ENCODE measurements at places on chromosomes 1 and 21.

DNA sequence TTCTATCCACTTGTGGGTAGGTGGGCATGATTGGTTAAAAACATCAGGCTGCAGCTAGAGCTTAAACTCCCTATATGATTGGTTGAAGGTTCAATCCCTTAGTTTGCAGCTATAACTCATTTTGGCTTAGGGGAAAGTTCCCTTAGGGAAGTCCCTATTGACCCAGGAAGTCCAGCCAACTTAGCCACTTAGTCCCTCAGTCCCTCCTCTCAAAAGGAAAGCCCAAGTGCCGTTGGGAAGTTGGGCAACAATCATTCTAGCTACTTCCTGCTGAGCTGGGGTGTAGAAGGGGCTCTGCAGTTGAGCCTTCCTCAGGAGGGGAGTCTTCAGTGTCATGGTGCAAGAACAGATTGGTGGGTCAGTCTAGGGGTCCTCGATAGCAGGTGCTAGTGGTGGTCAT is 12.2 kb downstream of the MSTO1 start:
- no peak for DNase-seq

- DNase-seq: no peak
These were observed 27.4 kb downstream of the CACHD1 start for GRCh38 chr1:64497088-64497883.

DNA sequence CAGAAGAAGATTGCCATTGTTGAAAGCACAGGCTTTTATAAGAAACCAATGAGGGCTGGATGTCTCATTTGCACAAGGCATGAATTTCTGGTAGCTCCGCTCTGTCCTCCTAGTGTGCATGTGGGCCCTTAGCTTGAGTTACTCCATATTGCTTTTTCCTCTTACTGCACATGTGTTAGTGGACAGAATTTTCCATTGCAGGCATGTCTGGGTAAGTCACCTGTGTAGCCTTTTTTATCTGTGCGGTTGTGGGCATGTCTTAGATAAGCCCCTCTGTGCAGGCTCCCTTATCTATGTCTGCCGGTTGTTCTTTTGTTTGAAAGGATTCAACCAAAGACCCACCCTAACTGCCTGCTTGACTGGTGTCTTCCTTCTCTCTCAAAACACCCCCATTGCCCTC is 7.2 kb upstream of the CLCA1 start:
- DNase-seq: no peak

GRCh38 chr1:185419718-185420117 is 102.7 kb upstream of the IVNS1ABP start:
- DNase-seq: no peak

- no peak for DNase-seq
These were observed 43.9 kb upstream of the LYST start for GRCh38 chr1:235910357-235911299.

DNA sequence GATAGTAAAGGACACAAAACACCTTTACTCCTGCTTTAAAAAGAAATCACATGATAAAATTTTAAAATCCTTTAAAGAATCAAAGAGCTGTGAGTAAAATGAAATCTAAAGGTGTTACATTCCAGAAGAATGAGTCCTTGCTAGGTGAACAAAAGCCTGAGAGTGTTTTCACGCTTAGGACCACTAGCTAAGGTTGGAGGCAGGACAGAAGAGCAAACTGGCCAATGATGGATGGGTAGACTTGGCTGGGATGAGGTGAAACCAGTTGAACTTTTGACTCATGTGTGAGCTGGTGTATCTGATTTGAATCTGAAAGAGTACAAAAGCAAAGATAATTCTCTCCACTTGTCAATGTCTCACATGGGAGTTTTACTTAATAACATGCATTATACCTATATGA is 35.1 kb downstream of the CATSPERE start:
- DNase-seq: no peak

- no peak for DNase-seq
These were observed 78.2 kb downstream of the NFIA start for GRCh38 chr1:61160526-61160925.

DNA sequence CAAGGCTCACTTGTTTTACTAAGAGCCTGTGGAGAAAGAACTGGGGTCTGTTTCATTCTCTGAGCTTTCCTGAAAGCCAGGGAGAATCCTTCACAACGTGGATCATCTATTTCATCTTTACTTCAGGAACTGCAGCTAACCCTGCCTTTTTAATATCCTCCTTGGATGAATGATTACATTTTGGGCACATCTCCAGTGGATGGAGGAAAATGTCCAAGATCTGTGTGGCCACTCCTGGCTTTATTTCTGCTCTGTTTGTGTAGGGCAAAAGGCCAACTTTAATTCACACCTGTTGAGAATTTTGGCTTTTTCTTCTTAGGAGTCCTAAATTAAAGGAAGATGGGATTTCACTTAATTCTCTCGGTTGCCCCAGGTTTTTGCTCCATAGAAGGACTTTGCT is 69.5 kb upstream of the CACNA1E start:
- no peak for DNase-seq

DNA sequence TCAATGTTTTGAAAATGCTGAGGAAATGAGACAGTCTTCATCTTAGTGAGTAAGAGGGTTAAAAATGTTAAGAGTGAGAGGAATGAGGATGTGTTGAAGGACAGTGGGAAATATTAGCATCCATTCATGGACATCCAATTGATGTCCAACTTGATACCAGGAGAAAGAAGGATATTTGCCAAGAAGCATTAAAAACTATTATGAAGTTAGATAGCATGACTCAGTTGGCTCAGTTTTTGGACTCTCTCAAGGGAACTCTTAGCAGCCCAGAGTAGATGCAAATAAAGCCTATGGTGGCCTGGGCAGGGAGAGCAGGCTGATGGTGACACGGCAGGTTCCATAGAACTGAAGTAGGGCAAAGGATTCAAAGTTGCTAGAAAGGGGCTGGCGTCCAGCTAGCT is 171.0 kb downstream of the ZZZ3 start:
- DNase-seq: no peak

GRCh38 chr1:35924838-35925237 is 6.1 kb upstream of the AGO3 start:
- no peak for DNase-seq

- no peak for DNase-seq
These were observed 34.4 kb downstream of the WNT4 start for GRCh38 chr1:22108339-22109105.

DNA sequence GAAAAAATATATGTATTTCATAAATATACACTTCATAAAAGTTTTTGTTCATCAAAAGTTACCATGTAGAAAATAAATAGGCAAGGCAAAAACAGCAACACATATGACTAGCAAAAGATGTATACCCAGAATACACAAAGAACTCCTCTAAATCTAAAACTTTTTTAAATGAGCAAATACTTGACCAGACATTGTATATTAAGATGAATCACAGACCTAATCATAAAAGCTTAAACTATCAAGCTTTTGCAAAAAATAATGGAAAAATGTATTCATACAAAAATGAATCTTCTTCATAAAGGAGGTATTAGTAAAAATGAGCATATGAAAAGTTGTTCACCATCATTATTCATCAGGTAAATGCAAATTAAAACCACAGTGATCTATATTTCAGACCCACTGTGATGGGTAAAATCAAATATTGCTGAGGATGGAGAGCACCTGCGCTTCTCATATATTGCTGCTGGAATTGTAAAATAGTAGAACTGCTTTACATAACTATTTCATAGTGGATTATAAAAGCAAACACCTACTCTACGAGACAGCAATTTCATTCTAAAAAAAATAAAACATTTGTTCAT is 78.3 kb upstream of the RGS1 start:
- DNase-seq: no peak

DNA sequence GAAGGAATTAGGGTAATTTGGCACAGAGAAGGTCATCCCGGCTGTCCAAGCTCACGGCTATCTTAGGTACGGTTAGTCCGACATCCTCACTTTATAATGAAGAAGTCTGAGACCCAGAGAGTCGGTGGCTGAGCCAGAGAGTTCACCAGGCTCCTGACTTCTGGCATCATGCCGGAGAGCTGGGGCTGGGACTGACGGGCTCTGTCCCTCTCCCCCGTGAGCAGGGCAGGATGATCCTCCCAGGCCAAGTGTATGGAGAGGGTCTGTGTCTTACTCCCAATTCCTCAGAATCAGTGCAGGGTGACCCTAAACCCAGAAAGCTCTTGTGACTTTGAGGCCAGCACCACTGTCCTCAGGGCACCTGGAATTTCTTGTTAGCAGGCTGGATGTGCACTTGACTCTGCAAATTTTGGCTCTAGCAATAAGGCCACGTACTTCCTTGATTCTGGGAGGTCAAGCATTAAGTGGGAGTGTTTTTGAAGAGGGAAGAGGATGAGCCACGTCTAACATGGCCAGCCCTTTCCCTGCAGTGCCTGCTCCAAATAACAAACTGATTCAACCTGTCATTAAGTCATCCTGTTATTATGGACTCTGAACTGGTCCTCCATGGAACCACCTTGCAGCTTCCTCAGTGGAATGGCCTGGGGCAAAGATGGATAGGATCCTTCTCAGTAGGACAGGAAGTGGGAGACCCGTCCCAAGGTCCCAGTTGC is 20.8 kb upstream of the BTG2 start:
- DNase-seq: no peak

DNA sequence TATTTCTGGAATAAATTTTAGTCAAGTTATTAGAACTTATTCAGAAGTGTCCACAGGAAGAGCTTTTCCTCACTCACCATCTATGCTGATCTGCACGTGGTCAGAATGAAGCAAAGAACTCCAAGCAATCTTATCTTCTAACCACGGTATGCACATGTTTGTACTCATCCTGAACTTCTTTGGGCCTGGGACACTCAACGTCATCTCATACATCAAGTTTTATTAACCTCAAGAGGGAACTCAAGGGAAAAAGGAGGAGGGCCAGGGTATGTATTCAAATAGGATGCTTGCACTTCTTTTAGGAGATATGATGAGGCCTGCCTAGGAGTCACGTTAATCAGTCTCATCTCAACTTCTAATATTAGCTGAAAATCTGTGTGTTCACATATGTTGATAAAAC is 142.5 kb downstream of the C1orf94 start:
- DNase-seq: no peak

GRCh38 chr21:40766381-40766780 is 80.6 kb downstream of the DSCAM start:
- no peak for DNase-seq

DNA sequence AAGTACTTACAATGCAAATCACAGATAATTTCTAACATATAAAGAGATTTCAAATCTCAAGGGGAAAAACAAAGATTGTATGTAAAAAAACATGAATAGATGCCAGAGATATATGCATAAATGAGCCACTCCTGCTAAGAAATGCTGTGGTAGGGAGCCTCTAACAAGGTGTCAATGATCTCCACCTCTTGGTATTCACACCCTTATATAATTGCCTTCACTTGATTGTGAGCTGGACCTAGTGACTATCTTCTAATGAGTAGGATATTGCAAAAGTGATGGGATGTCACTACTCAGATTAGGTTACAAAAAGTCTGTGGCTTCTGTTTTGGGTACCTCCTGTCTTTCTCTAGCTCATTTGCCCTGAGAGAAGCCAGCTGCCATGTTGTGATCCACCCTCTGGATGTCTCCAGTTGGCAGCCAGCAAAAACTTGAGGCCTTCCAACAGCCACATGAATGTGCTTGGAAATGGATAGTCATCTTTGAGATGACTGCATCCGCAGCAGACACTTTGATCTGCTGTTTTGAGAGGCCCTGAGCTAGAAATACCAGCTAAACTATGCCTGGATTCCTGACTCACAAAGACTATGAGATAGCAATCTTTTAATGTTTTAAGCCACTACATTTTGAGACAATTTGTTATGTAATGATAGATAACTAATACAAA is 196.1 kb upstream of the FGGY start:
- no peak for DNase-seq

- DNase-seq: no peak
These were observed 254.4 kb downstream of the AKT3 start for GRCh38 chr1:243595527-243596210.

- DNase-seq: no peak
These were observed 85.7 kb downstream of the TAS1R2 start for GRCh38 chr1:18773753-18774152.

- DNase-seq: no peak
These were observed 15.7 kb downstream of the EPHX1 start for GRCh38 chr1:225825607-225826007.

DNA sequence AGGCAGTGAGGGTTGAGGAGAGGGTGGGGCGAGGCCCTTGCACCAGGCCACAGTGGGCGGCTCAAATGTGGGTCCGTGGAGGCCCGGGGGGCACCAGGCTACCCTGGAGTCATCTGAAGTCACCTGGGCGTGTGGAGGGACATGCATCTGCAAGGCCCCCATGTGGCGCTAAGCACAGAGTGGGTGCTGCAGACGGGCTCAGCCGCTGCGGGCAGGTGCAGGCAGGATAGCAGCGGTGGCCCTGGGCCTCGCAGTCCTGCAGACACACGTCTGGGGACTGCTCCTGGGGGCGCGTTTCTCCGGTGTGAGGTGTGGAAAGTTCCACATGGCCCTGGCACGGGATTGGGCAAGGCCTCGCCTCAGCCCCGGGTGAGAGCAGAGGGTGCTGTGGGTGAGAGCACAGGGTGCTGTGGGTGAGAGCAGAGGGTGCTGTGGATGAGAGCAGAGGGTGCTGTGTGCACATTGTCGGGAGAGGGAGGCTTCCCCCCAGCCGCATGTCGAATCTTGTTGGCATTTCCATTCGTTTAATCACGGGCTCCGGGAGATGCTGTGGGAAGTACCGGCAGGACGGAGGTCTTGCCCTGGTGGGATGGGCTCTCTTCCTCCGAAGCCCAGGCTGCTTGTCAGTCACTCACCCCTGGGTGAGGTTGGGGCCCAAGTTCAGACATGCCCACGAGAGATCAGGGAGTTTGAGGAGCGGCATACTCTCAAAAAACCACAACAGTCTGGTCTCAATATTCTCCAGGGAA is 46.5 kb downstream of the TP73 start:
- no peak for DNase-seq

GRCh38 chr1:93591676-93592550 is 89.7 kb downstream of the BCAR3 start:
- no peak for DNase-seq

DNA sequence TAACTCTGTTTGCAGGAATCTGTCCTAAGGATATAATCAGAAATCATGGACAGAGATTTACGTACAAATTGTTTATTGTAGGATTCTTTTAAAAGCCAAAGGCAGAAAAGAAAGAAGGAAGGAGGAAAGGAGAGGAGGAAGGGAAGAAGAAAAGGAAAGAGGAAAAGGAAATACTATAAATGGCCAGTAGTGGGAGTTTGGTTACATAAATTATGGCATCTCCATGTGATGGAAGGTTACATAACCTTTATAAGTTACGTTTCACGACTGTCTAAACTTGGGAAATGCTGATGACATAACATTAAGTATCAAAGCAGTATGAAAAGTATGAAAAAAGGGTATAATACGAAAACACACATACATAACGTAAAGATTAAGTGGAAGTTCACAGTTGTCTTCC is 39.0 kb downstream of the SMYD2 start:
- DNase-seq: no peak

GRCh38 chr1:53598966-53599365 is 139.8 kb downstream of the DMRTB1 start:
- DNase-seq: no peak

GRCh38 chr1:225871359-225872074 is 10.7 kb downstream of the TMEM63A start:
- no peak for DNase-seq

- no peak for DNase-seq
These were observed 45.0 kb upstream of the ADARB1 start for GRCh38 chr21:45029298-45029947.

- no peak for DNase-seq
These were observed 72.0 kb downstream of the UMODL1 start for GRCh38 chr21:42143111-42143510.
